ENCODE measurements at places on chromosomes 6 and 20. TPM values are rescaled to one million over a fixed set of nuclear protein-coding genes. Genes with fewer than 3 reads are reported as not detected.

- H3K27me3 ChIP-seq, result no peaks in the 10 kb centered on the region
- DNase-seq, result no peak
- peak overlapping the region; percentile 55 for H3K4me3 ChIP-seq
- H3K4me1 ChIP-seq, result peaks cover 20% of the 10 kb centered on the region
- peak overlapping the region; percentile 17 for H3K27ac ChIP-seq
- no peaks in the 10 kb centered on the region for H3K36me3 ChIP-seq
Measured at GRCh38 chr6:105588123-105588710, 185.3 kb upstream of the PREP start.

- no peaks in the 10 kb centered on the region for H3K4me1 ChIP-seq
- no peak overlapping the region for H3K27ac ChIP-seq
- no peak for DNase-seq
Measured at GRCh38 chr20:57601211-57601570, 19.0 kb downstream of the ZBP1 start.

GRCh38 chr6:28811873-28812272 lies 111.9 kb downstream of the TRIM27 start:
- H3K36me3 ChIP-seq, result no peaks in the 10 kb centered on the region
- DNase-seq, result no peak
- H3K27ac ChIP-seq, result no peak overlapping the region

DNA sequence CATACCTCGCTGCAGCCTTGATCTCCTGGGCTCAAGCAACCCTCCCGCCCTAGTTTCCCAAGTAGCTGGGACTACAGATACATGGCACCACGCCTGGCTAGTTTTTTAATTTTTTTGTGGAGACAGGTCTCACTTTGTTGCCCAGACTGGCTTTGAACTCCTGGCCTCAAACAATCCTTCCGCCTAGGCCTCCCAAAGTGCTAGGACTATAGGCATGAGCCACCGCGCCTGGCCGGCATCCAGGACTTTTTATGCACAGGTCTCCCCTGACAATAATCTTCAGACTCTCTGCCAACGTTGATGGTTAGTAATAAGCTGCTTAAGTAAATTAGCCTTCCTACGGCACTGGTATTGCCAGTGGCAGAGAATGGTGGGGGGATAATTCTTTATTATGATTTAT lies 110.5 kb upstream of the MTHFD1L start:
- H3K4me1 ChIP-seq, result no peaks in the 10 kb centered on the region
- no peak overlapping the region for H3K4me3 ChIP-seq
- H3K27me3 ChIP-seq, result no peaks in the 10 kb centered on the region
- DNase-seq, result no peak
- no peaks in the 10 kb centered on the region for H3K36me3 ChIP-seq
- no peak overlapping the region for H3K27ac ChIP-seq

DNA sequence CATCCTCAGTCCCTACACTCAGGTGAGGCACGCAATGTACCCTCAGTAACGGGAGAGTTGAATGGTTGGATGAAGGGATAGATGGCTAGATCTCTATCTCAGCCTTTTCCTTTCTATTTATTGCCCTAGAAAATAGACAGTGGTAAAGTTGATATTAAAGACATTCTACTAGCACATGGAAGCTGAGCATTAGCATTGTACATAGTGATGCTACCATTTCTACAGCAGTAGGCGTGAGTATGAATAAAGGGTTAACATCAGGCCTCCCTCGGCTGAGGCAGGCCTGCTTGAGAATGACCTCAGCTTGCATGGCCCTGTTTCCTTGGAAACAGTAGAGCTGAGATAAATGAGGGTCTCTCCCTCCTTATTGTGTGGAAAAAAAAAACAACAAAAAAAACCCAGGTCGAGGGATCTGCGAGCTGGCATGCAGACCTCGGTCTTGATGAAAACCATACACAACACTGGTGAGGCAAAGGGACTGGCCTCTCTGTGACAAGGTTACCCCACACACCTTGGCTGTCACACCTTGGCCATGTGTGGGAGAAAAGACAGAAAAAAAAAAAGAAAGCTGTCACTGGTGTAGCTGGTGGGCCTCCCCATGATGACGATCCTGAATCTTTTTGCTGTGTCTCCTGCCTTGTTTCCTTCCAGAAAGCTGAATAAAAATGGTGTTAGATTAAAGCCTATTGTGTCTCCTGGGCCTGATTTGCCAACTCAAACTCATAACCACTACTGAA lies 160.0 kb downstream of the HACE1 start:
- no peak overlapping the region for H3K4me3 ChIP-seq
- H3K4me1 ChIP-seq, result peaks cover 10% of the 10 kb centered on the region
- DNase-seq, result no peak

- no peak overlapping the region for H3K27ac ChIP-seq
- no peaks in the 10 kb centered on the region for H3K4me1 ChIP-seq
- no peak overlapping the region for H3K4me3 ChIP-seq
- DNase-seq, result no peak
- no peaks in the 10 kb centered on the region for H3K36me3 ChIP-seq
Measured at GRCh38 chr6:147119310-147119709, 84.9 kb upstream of the STXBP5 start.

DNA sequence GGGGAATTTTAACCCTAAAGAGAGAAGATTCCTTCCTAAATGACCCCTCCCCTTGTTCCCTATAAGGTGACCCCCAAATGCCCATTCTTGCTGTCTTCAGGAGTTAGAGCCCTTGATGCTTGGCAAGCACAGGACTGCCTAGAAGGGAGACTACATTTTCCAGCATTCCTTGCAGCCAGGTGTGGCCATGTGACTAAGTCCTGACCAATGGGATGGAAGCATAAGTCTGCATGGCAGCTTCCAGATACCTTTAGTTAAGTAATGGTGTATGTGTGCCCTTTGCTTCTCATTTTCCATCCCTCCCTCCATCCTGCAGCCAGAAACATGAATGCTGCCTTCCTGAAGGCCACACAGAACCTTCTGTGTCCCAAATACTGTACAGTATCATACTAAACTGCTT lies 5.5 kb downstream of the BFSP1 start:
- no peak for DNase-seq
- H3K27ac ChIP-seq, result no peak overlapping the region
- no peaks in the 10 kb centered on the region for H3K36me3 ChIP-seq
- H3K27me3 ChIP-seq, result no peaks in the 10 kb centered on the region
- peaks cover 6% of the 10 kb centered on the region for H3K4me1 ChIP-seq
- H3K4me3 ChIP-seq, result no peak overlapping the region

ADGB gene
- total RNA-seq, result not detected

OLIG3 gene
- not detected for total RNA-seq

MYBL2 gene
- total RNA-seq, result 1.2 TPM

Measured in T-cell (primary cell).